ENCODE measurements at places on chromosomes 5 and 9. TPM values are rescaled to one million over a fixed set of nuclear protein-coding genes. Genes with fewer than 3 reads are reported as not detected.
A peak's percentile ranks its signal among the peaks of the same experiment; 100 is the strongest.

COL15A1 gene
- total RNA-seq = 0.07 TPM

TIMD4 gene
- 1.2 TPM for total RNA-seq

- peaks cover 3% of the 10 kb centered on the region for H3K27me3 ChIP-seq
- H3K4me1 ChIP-seq = peaks cover 14% of the 10 kb centered on the region
- peak overlapping the region; percentile 75 for H3K27ac ChIP-seq
- peak overlapping the region; percentile 18 for H3K4me3 ChIP-seq
- H3K36me3 ChIP-seq = peaks cover 18% of the 10 kb centered on the region
These were observed 21.9 kb downstream of the ARRDC3 start for GRCh38 chr5:91361055-91361701.

DMRT3 gene
- total RNA-seq = not detected

C7 gene
- total RNA-seq = not detected

DNA sequence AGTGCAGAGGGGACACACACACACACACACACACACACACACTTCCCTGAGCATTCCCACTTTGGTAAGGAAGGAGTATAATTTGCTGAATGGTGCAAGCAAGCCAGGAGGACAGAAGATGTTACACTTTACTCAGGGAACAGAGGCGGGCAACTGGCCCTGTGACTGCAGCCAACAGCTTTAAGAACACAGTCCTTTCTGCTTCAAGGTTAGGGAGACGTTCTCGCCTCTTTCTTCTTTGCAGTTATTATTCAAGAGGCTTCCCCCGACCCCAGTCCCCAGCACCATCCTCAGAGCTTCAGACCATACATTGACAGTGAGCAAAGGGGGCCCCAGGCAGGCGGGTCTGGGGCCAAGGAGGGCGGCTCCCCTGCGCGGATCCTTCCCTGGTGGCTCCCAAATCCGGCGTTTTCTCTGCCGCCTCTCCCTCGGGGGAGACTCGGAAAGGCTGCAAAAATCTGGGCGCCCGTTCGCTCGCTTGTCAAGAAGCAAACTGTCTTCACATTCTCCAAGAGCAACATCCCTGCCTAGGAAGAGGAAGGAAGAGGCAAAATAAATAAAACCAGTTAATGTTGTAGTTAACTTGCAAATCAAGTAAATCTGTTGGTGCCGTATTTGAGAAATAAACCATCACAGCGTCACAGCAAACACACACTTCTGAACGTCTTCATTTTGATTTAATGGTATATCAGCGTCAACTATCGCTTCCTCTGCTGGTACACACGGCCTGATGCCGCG, 3.8 kb upstream of the LHX2 start:
- H3K27ac ChIP-seq = no peak overlapping the region
- peaks cover 78% of the 10 kb centered on the region for H3K27me3 ChIP-seq
- DNase-seq = no peak
- peaks cover 27% of the 10 kb centered on the region for H3K4me1 ChIP-seq
- peaks cover 2% of the 10 kb centered on the region for H3K36me3 ChIP-seq

DNA sequence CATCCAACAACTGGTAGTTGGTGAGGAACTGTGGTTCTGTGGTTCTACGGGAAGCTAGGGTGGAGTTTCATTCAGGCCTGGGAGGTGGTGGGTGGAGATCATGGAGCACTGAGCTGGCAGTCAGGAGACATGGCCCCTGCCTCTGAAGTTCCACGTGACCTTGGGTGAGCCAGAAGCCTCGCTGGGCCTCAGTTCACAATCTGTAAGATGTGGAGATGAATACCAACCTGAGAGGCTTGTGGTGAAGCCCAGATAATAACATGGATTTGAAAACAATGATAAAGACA, 177.9 kb downstream of the MACROH2A1 start:
- no peak overlapping the region for H3K27ac ChIP-seq
- H3K4me1 ChIP-seq = no peaks in the 10 kb centered on the region
- no peaks in the 10 kb centered on the region for H3K36me3 ChIP-seq
- H3K4me3 ChIP-seq = no peak overlapping the region
- H3K27me3 ChIP-seq = no peaks in the 10 kb centered on the region

DNA sequence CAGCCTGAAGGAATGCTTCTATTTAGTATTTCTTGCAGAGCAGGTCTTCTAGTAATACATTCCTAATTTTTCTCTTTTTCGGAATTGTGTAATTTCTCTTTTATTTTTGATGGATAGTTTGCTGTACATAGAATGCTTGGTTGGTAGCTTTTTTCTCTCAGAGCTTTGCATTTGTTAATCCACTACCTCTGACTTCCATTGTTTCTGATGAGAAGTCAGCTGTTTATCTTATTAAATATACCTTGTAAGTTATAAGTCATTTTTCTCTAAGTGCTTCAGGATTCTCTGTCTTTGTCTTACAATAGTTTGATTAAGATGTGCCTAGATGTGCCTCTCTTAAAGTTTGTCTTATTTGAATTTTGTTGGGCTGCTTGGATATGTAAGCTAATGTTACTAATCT, 101.9 kb downstream of the HTR1A start:
- H3K27me3 ChIP-seq = no peaks in the 10 kb centered on the region
- H3K36me3 ChIP-seq = no peaks in the 10 kb centered on the region
- DNase-seq = no peak
- no peaks in the 10 kb centered on the region for H3K4me1 ChIP-seq

UAP1L1 gene
- 50.1 TPM for total RNA-seq

- no peak overlapping the region for H3K4me3 ChIP-seq
- DNase-seq = no peak
- H3K4me1 ChIP-seq = peaks cover 13% of the 10 kb centered on the region
- H3K27ac ChIP-seq = no peak overlapping the region
- no peaks in the 10 kb centered on the region for H3K36me3 ChIP-seq
- H3K27me3 ChIP-seq = peaks cover 61% of the 10 kb centered on the region
These were observed 2.2 kb upstream of the FOXD1 start for GRCh38 chr5:73450672-73451223.

GZMA gene
- 18.2 TPM for total RNA-seq

LECT2 gene
- not detected for total RNA-seq

CBY3 gene
- total RNA-seq = 1.2 TPM

DNA sequence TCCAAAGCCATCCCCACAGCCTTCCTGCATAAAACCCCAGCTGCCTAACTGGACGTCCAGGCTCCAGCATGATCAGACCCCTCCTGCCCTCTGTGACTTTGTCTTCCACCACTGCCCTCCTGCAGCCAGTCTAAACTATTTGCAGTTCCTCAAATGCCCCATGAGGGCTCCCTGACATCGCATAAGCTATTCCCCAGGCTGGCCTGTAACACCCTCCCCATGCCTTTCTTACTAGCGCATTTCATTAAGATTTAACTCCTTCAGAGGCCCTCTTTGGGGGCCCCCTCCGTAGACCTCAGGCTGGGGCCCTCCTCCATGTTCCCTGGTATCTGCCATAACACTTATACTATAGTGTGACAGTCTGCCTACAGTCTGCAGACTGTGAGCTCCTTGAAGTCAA, 15.5 kb upstream of the SMIM23 start:
- H3K27me3 ChIP-seq = peaks cover 9% of the 10 kb centered on the region
- no peak for DNase-seq
- no peaks in the 10 kb centered on the region for H3K4me1 ChIP-seq
- no peaks in the 10 kb centered on the region for H3K36me3 ChIP-seq
- no peak overlapping the region for H3K27ac ChIP-seq
- H3K4me3 ChIP-seq = no peak overlapping the region

GRCh38 chr5:150044329-150044681, 42.0 kb downstream of the CSF1R start:
- H3K27ac ChIP-seq = no peak overlapping the region
- no peak for DNase-seq
- H3K4me1 ChIP-seq = peaks cover 20% of the 10 kb centered on the region
- H3K4me3 ChIP-seq = no peak overlapping the region

- no peak for DNase-seq
- peaks cover 79% of the 10 kb centered on the region for H3K36me3 ChIP-seq
- H3K27me3 ChIP-seq = no peaks in the 10 kb centered on the region
These were observed 2.5 kb downstream of the MGAT1 start for GRCh38 chr5:180799902-180800801.

- peaks cover 79% of the 10 kb centered on the region for H3K36me3 ChIP-seq
- DNase-seq = no peak
- peaks cover 45% of the 10 kb centered on the region for H3K4me1 ChIP-seq
- H3K27me3 ChIP-seq = peaks cover 3% of the 10 kb centered on the region
- peak overlapping the region; percentile 100 for H3K4me3 ChIP-seq
These were observed 3.7 kb downstream of the NR4A3 start for GRCh38 chr9:99825172-99826046.

DNA sequence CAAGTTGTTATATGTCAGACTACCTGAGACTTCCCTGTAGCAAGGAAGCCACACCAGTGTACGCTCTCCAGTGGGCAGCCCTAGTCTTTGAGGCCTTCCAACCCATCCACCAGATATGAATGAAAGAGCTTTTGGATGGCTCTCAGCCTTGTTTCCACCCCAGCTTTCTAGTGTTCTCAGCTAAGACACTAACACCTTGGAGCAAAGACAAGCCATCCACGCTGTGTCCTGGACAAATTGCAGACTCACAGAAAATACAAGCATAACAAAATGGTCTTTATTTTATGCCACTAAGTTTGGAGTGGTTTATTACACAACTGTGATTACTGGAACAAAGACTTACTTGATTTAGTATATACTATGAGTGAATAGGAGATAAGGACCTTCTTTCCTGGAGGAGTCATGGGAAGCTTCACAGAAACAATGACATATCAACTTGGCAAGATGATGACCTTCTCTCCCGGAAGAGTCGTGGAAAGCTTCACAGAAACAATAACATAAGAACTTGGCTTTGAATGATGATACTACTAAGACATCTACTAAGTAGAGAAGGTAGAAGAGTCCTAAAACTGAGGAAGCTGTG, 134.0 kb upstream of the VCAN start:
- no peaks in the 10 kb centered on the region for H3K36me3 ChIP-seq
- H3K27me3 ChIP-seq = no peaks in the 10 kb centered on the region
- no peak overlapping the region for H3K27ac ChIP-seq
- H3K4me1 ChIP-seq = peaks cover 12% of the 10 kb centered on the region

SAPCD2 gene
- total RNA-seq = 13.7 TPM

DNA sequence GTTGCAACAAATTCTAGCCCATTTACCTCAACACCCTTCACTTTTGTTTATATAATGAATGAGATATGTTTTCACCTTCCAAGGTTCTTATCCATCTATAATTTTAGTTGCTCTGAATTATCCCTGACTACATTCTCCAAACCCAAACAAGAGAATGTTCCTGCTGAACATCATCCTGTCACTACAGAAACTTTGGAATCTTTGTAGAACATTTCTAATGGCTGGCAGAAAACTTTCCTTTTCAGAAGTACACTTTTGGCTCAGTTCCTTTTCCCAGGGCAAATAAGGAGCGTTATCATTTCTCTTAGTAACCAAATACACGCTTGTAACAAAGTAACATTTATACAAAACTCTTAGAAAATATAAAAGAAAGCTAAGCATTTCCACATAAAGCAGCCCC, 860.6 kb upstream of the SEMA6A start:
- no peaks in the 10 kb centered on the region for H3K36me3 ChIP-seq
- no peak overlapping the region for H3K27ac ChIP-seq
- H3K27me3 ChIP-seq = no peaks in the 10 kb centered on the region
- no peak for DNase-seq
- H3K4me3 ChIP-seq = no peak overlapping the region
- no peaks in the 10 kb centered on the region for H3K4me1 ChIP-seq

EFNA5 gene
- total RNA-seq = not detected

DNA sequence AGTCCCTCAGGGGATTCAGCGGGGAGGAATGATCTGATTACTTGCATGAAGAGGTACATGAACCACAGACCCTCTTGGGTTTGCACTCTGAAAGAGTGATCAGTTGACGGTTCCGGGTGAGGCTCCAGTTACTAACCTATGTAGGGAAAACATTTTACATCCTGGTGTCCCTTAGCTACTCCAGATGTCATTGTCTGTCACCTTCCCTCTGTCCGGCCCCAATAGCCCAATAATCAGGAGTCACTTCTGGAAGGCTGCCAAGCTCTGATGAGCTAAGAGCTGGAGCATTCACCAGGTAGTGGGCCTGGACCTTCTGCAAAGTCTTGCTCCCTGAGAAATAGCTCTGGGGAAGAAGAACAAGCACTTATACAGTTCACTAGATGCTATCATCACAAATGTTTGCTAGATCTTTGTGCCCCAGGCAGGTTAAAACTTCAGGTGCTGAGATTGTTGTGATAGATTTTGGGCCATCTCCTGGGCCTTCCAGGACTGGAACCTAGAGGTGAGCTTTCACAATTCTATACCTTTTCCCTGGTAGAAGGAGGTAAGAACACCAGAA, 64.5 kb downstream of the ENTREP1 start:
- no peaks in the 10 kb centered on the region for H3K4me1 ChIP-seq
- no peaks in the 10 kb centered on the region for H3K36me3 ChIP-seq

GRCh38 chr5:98880151-98880550, 48.7 kb downstream of the CHD1 start:
- DNase-seq = peak; percentile 19
- no peak overlapping the region for H3K4me3 ChIP-seq
- no peak overlapping the region for H3K27ac ChIP-seq
- no peaks in the 10 kb centered on the region for H3K27me3 ChIP-seq
- H3K36me3 ChIP-seq = peaks cover 47% of the 10 kb centered on the region

FBP2 gene
- total RNA-seq = not detected

SLC30A5 gene
- total RNA-seq = 33.0 TPM

- DNase-seq = no peak
- no peaks in the 10 kb centered on the region for H3K4me1 ChIP-seq
- no peaks in the 10 kb centered on the region for H3K36me3 ChIP-seq
- no peak overlapping the region for H3K27ac ChIP-seq
- no peak overlapping the region for H3K4me3 ChIP-seq
These were observed 90.0 kb downstream of the FGF18 start for GRCh38 chr5:171509467-171509866.

DNA sequence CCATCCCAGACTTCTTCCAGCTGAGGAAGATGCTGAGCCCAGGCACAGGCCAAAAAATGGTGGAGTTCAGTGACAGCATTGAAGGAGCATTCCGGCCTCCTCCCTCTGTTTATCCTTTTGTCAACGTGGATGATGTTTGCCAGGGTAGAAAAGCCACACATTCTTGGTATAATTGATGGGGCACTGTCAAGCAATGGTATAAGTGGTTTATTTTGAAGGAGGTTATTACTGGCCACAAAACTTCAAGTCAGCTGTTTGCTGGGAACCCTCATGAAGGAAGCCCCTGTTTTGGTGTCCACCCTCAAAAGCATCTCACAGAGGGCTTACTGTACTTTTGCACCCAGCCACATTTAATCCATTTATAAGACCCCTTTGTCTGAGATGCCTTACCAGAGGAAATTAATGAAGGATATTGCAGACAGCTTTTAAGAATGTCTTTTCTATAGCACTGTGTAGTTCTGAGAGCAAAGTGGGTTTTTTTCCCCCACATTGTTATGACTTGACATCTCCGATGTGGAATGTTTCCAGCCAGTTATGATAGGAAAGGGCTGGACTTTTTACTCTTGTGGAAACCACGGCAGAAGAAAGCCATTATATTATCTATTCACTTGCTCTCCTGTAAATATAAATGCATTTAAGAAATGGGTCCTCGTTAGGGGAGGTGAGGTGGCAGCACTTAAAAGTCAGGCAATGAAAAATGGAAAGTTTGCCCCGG, 95.5 kb upstream of the SPATA31D4 start:
- no peak overlapping the region for H3K27ac ChIP-seq
- no peak for DNase-seq
- no peaks in the 10 kb centered on the region for H3K4me1 ChIP-seq
- no peak overlapping the region for H3K4me3 ChIP-seq

GRCh38 chr5:127515693-127516440, 1.6 kb upstream of the PRRC1 start:
- H3K36me3 ChIP-seq = peaks cover 20% of the 10 kb centered on the region
- peaks cover 8% of the 10 kb centered on the region for H3K27me3 ChIP-seq
- peaks cover 26% of the 10 kb centered on the region for H3K4me1 ChIP-seq
- no peak overlapping the region for H3K4me3 ChIP-seq
- DNase-seq = no peak

GRCh38 chr5:15206133-15206532, 293.8 kb upstream of the FBXL7 start:
- H3K27ac ChIP-seq = no peak overlapping the region
- no peaks in the 10 kb centered on the region for H3K27me3 ChIP-seq
- DNase-seq = no peak
- H3K36me3 ChIP-seq = no peaks in the 10 kb centered on the region
- H3K4me3 ChIP-seq = no peak overlapping the region
